Panc1 (cell line): ENCODE measurements at places on chromosomes 1 and 21.

- no peak for DNase-seq
Measured at GRCh38 chr1:48026275-48026674, 29.1 kb upstream of the TRABD2B start.

GRCh38 chr1:1210726-1211540 lies 3.0 kb downstream of the TNFRSF4 start:
- DNase-seq: no peak

- no peak for DNase-seq
Measured at GRCh38 chr21:40015818-40016217, 148.6 kb downstream of the PCP4 start.

DNA sequence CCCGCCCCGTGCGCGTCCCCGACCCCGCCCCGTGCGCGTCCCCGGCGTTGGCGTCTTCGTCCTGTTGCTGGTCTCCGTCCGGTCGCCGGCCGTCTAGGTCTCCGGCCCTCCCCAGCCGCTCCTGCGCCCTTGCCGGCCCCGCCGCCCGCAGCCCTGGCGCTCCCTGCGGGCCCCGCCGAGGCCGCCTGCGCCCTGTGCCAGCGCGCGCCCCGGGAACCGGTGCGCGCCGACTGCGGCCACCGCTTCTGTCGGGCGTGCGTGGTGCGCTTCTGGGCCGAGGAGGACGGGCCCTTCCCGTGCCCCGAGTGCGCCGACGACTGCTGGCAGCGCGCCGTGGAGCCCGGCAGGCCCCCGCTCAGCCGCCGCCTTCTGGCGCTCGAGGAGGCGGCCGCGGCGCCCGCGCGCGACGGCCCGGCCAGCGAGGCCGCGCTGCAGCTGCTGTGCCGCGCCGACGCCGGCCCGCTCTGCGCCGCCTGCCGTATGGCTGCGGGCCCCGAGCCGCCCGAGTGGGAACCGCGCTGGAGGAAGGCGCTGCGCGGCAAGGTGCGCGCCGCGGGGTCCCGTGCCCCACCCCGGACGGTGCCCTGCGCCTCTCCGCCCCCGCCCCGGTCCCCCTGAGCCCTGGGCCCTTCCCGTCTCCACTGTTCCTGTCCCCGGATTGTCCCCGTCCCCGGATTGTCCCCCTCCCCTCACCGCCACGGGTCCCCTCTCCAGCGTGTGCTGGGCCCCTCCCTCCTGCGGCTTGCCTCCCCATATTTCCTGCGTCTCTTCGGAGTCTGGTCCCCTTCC lies at the start of gene RNF187:
RNF187 (plus strand) TSS at position 47 of the 789 bp plus-strand sequence.
- no peak for DNase-seq

DNA sequence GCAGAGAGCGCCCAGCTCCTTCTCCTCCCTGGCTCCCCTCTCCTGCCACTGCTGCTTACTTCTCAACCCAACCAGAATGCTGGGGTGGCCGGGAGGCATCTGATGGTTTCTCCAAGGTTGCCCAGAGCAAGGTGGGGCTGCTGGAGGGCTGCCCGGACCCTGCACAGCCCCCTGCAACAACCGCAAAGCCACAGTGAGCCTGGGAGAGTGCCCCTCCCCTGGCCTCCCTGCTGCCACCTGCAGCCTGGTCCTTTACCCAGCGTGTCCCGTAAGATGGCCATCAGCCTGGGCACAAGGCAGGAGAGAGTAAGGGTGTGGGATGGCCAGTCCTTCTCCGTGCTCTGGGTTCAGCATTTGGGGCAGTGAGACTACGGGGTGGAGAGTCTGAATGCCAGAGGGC lies 17.0 kb downstream of the MX2 start:
- DNase-seq: no peak

- no peak for DNase-seq
Measured at GRCh38 chr21:44912158-44912473, 8.6 kb downstream of the ITGB2 start.

- no peak for DNase-seq
Measured at GRCh38 chr1:237712082-237712481, 178.6 kb downstream of the ZP4 start.

- no peak for DNase-seq
Measured at GRCh38 chr1:11807133-11807532, 1.1 kb downstream of the CLCN6 start.

DNA sequence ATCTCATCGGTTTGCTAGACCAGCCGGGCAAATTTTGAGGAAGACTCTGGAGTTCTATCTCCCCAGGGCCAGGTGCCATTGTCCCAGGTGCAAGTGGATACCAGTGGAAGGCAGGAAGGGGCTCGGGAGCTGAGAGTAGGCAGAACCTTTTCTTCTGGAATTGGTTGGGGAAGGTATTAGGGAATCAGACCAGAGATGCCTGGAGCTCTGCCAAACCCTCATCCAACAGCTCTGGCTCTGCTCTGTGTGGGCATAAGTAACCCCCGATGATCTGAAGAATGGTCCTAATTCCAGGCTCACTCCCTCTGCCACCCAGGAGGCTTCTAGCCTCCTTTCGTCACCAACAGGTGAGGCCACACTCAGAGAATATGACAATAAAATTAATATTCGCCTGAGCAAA lies 69.9 kb downstream of the PGBD5 start:
- DNase-seq: no peak

GRCh38 chr1:1796466-1796865 lies 18.2 kb upstream of the NADK start:
- no peak for DNase-seq

- DNase-seq: no peak
Measured at GRCh38 chr21:32413697-32414578, 1.4 kb downstream of the EVA1C start.

DNA sequence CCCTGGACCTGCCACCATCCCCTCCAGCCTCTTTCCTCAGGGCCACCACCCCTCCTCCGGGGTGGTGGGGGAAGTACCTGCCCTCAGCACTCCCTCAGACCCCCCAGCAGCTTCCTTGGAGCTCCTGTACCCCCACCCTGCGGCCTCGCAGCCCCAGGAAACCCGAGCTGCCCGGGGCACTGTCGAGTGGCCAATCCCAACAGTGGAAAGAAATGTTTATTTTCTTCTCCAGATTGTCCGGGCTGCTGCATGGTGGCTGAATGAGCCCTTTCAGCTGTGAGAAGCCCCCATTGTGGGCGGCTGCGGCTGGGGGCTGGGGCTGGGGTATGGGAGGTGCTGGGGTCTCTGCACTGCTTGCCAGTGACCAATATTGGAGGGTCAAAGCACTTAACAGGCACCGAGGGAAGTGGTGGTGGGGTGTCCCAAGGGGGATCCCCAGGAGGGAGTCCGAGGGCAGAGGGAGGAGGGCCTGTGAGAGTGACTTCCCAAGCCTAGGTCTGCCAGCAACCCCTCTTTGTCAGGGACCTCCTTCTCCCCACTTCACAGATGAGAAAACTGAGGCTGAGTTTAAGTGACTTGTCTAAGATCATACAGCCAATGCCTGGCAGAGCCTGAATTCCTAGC lies 25.2 kb downstream of the RUNX3 start:
- DNase-seq: no peak

DNA sequence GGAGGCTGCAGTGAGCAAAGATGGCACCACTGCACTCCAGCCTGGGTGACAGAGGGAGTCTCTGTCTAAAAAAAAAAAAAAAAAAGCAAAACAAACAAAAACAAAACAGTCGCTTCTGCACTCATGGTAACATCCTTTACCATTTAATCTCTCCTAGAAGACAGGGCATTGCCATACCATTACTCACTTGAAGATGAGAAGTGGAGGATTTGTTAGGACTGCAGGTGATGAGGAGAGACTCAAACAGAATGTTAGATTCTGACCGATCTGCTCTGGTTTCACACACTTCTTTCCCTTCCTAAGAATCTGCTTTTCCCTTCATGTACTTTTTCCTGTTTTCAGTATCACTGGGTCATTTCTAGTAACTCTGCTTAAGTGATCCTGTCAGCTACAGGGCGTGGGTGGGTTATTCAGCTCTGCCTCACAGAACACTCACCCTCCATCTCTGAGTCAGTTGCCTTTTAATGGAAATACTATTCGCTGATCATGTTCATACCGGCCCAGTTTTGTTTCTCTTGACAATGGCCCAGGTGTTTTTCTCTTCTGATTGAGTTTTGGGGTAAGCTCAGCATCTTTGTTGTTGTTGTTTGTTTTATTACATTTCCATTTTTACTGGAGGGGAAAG lies 148.0 kb upstream of the ERG start:
- DNase-seq: no peak

GRCh38 chr1:67004176-67004575 lies 49.8 kb downstream of the SLC35D1 start:
- no peak for DNase-seq

DNA sequence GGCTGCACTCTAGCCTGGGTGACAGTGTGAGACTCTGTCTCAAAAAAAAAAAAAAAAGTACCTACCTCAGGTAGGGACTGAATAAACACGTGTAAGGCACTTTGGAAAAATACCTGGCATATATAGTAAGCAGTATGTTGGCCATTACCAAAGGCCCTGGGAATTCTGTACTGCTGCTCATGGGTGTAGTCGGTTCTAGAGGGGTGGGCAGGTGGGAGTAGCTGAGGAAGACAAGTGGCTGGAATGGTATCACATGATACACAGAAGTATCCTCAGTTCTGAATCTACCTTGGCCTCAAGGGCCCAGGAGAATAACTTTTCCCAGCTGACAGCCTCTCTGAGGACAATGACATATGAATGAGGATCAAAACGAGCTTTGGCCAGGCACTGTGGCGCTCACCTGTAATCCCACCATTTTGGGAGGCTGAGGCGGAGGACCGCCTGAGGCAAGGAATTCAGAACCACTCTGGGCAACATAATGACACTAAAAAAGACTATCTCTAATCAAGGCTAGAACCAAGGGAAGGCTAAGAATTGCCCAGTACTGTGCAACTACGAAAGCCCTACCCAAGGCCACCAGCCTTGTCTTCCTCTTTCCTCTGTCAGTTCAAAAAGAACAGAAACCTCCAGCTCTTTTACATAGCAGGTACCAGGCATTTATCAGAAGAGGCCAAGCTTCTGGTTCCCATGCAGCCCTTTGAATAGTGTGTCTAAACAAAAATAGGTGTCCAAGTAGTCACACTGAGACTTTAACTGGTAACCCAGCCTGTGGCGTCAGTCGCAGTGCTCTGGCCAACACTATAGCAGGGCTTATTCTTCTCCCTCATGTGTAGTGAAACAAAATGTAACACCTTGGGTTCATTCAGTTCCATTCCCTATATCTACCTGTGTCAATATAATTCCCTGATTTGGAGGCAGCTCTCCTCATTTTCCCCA lies 10.2 kb downstream of the MMACHC start:
- DNase-seq: no peak

GRCh38 chr1:119893238-119893791 lies 3.0 kb downstream of the ADAM30 start:
- no peak for DNase-seq

DNA sequence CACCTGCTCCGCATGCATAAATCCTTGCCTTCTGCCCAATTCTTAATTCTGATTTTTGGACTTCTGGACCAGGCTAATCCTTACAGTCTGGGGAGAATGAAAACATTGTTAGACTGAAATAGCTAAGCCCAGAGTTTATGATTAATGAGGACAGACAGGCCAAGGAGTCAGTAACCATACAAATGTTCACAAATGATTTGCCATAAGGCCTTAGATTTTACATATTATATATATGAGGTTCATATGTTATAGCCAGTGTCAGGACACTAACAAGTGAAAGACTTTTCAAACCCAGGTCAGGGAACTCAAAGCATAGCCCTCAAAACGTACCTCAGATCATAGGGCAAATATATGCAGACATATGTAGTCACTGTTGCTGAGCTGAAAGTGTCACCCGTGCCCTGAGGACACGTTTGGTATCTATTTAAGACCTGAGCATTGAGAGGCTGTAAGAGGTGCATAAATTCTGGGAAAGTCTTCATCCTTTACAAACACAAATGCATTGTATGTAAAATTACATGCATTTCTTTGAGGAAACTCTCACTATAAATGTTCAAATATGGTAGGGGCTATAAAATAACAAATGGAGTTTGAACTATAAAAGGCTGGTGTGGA lies 45.3 kb upstream of the FBXO28 start:
- no peak for DNase-seq

DNA sequence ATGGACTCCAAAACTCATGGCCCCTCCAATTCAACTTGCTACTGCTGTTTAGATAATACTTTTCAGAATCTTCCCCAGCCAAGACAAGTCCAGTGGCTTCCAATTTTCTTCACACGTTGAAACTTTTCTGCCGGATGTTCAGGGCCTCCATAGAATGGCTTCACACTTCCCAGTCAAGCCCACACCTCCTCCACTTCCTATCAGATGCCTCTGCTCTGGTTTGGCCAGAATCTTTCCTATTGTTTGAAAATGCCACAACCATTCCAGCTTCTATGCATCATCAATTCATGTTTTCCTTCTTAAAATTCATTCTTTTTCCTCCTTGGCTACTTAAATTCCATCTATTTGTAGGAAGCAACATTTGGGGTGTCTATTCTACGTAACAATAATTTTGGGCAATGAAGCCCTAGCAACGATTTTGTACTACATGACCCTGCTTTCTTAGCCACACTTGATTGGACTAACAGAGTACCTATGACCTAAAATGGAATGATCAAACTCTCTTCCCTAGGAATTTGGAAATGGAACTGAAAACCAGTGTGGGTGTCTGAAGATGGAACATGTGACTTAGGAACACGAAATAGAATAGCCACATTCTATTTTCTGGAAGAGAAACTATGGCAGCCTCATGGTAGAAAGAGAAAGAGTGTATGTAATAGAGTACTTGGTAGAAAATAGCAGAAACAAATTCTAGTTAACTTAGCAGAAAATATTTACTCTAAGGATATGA lies 74.1 kb upstream of the CNIH3 start:
- DNase-seq: no peak

DNA sequence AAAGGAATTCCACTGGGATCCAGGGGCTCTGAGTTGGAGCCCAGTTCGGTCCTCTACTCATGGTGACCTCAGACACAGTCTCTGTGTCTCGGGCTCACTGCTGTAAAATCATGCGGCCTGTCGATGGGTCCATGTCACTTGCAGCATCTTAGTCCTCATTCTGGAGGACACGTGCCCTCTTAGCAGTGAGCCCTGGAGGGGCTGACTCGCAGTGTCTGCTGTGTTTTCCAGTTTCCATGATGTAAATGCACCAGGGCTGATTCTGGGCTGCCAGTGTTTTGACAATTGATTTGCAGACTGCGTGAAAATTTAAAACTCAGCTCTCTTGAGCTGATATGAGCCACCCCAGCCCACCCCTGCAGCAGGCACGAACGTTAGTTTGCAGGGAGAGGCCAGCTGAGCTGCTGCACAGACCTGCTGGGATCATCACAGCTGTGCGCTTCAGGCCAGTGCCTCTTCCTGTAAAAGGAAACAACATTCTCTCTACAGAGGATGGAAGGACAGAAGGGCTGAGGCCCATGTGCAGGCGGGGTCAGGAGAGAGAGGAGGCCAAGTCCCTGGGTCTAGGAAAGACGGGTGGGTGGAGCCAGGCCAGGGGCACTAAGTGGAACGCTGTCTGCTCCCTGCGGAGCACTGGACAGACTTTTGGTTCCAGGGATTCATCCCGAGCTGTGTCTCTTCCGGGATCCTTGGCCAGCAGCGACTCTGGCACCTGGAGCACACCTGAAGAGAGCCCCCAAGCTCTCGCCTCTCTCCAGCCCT lies 42.6 kb downstream of the RSPH1 start:
- DNase-seq: no peak

- peak; percentile 85 for DNase-seq
Measured at GRCh38 chr1:8137481-8138244, 111.6 kb upstream of the ERRFI1 start.

GRCh38 chr1:43893006-43893405 lies 40.6 kb upstream of the ARTN start:
- no peak for DNase-seq

GRCh38 chr1:216765346-216766300 lies 42.4 kb upstream of the ESRRG start:
- DNase-seq: no peak

GRCh38 chr1:16612332-16613172 lies 812 bp downstream of the NBPF1 start:
- no peak for DNase-seq

GRCh38 chr1:145719230-145720079 lies at the start of gene CD160:
Gene CD160 (plus strand): TSS chr1:145719499. CDS start chr1:145728328, 8,829 bp downstream.
- no peak for DNase-seq

GRCh38 chr1:214524824-214525223 lies 26.6 kb downstream of the PTPN14 start:
- no peak for DNase-seq
